Activated CD4-positive, alpha-beta T cell treated with anti-CD3 and anti-CD28 coated beads for 36 hours (primary cell): ENCODE measurements at places on chromosomes 2 and 18. TPM values are rescaled to one million over a fixed set of nuclear protein-coding genes. Genes with fewer than 3 reads are reported as not detected.

CDK5R2 gene
- not detected for total RNA-seq

LOXL3 gene
- total RNA-seq, result 0.86 TPM

UNC50 gene
- total RNA-seq, result 21.1 TPM

COL3A1 gene
- 0.05 TPM for total RNA-seq

AFG3L2 gene
- 56.5 TPM for total RNA-seq

GNLY gene
- total RNA-seq, result 21.6 TPM

SERPINB13 gene
- not detected for total RNA-seq

NEU4 gene
- 0.76 TPM for total RNA-seq

MBD2 gene
- total RNA-seq, result 134 TPM

KIAA2012 gene
- not detected for total RNA-seq

MSTN gene
- total RNA-seq, result not detected
